ENCODE measurements at places on chromosomes 4 and X.

DNA sequence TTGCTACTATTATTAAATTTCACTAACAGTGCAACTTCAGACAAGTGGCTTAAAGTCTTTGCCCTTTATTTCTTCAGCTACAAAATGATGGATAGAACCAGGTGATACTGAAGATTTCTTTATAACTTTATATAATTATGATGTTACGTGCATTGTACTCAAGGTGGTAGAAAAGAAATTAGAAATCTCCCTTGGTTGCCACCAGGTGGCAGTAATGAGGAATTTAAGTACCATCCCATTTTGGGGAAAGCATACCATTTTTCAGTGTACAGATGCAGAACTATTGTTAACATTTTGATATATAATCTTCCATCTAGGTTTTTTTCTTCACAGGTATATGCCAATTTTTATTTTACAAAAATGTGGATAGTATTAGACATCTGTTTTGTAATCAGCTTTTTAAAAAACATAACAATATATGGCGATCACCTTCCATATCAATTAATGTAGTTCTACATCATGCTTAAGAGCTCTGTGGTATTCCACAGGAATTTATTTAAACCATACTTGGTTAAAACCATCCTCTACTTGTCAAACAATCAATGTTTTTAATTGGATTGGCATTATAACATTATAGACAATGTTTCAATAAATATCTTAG lies 37.7 kb upstream of the RAB33B start:
- H3K27ac ChIP-seq: no peak overlapping the region
- peak; percentile 9 for DNase-seq
- H3K27me3 ChIP-seq: no peaks in the 10 kb centered on the region
- peaks cover 52% of the 10 kb centered on the region for H3K36me3 ChIP-seq
- no peaks in the 10 kb centered on the region for H3K4me1 ChIP-seq
- H3K4me3 ChIP-seq: no peak overlapping the region

DNA sequence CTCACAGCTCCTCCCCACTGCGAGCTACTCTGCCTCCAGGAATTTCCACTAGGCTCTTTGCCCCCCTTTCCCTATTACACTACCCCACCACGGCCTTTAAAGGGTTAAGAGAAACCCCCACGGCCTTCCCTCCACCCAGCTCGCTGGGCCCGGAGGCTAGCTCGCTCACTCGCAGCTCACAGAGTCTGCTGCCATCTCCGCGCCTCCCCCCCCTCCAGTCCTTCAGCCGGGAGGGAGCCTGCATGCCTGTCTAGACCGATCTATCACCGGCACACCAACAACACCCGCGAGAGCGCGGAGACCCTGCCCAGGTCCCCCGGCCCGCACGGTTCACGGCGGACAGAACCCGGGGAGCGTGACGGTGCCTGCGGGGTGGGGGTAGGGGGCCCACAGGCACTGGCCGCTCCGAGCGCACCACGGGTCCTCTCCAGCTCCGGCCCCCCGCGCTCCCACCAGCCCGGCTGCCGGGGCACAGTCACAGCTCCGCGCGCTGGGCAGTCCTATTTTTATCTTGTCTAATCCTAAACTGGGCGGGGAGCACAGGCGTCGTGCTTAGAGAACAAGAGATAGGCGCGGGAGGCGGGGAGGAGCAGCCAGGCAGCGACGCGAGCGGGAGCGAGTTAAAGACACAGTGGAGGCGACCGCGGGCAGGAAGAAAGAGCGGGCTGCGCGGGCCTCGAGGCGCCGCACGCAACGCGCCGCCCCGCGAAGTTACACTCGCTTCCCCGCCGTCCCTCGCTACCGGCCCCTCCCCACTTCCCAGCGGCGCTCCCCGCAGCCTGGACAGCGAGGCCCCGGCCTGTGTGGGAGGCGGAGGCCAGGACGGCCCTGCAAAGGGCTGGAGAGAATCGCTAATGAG lies 3.5 kb downstream of the BCOR start:
- no peak for DNase-seq
- H3K4me3 ChIP-seq: peak overlapping the region; percentile 91
- H3K36me3 ChIP-seq: no peaks in the 10 kb centered on the region
- peaks cover 45% of the 10 kb centered on the region for H3K4me1 ChIP-seq

DNA sequence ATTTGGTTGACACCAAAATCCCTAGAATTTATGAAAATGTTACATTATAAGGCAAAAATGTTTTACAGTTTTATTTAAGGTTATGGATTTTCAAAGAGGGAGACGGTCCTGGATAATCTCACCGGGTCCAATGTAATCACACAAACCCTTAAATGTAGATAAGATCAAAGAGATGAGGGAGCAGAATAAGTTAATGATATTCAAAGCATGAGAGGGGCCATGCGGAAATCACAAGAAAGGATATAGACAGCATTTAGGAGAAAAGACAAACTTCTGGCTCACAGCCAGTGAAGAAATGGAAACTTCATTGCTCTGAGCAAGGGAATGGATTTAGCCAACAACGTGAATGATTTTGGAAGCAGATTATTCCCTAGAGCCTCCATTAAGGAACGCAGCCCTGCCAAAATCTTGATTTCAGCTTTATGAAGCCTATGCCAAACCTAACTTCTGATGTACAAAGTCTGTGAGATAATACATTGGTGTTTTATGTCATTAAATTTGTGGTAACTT lies 684.4 kb upstream of the GNPDA2 start:
- no peak overlapping the region for H3K4me3 ChIP-seq
- H3K4me1 ChIP-seq: no peaks in the 10 kb centered on the region
- no peaks in the 10 kb centered on the region for H3K27me3 ChIP-seq
- DNase-seq: no peak
- no peak overlapping the region for H3K27ac ChIP-seq
- no peaks in the 10 kb centered on the region for H3K36me3 ChIP-seq

GRCh38 chrX:1449823-1450149 lies 2.9 kb downstream of the ASMTL start:
- H3K4me1 ChIP-seq: peaks cover 17% of the 10 kb centered on the region
- no peak for DNase-seq
- H3K27me3 ChIP-seq: peaks cover 7% of the 10 kb centered on the region
- H3K4me3 ChIP-seq: peak overlapping the region; percentile 82
- peaks cover 51% of the 10 kb centered on the region for H3K36me3 ChIP-seq

DNA sequence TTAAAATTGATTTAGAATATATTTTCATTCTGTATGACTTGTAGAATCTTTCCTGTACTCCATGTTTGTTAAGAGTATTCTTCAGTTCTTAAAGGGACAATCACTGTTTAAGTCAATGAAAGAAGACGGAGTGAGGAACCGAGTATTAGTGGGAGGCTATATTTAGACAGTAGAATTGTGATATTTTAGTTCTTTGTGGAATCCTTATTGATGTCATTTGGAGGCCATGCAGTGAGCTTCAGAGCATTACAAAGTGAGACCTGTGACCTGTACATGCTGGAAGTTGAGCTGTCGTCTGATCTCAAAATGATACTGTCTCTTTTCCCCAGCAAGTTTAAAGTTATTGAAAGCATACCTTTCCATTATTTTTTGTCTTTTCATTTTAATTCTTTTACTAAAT lies 394.7 kb downstream of the GALNTL6 start:
- H3K4me3 ChIP-seq: no peak overlapping the region
- H3K27me3 ChIP-seq: no peaks in the 10 kb centered on the region
- H3K4me1 ChIP-seq: no peaks in the 10 kb centered on the region

DNA sequence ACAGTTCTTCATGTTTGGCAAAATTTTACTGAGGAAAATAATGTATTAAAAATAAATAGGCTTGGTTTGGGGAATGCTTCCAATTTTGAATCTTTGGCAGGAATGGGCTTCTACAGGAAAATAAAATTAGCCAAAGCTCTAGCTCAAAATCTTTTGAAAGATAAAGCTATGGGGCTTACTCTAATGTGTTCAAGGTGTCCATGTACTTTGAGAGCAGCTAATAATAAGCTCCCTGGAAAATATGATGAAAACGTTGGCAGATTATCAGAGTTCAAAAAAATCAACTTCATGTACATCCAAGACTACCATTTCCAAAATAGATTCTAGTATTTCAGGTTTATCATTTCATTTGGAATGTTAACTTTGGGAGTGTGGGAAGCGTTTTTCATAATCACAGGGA lies 158.4 kb downstream of the EMCN start:
- H3K4me1 ChIP-seq: no peaks in the 10 kb centered on the region
- no peaks in the 10 kb centered on the region for H3K36me3 ChIP-seq
- no peak overlapping the region for H3K27ac ChIP-seq

DNA sequence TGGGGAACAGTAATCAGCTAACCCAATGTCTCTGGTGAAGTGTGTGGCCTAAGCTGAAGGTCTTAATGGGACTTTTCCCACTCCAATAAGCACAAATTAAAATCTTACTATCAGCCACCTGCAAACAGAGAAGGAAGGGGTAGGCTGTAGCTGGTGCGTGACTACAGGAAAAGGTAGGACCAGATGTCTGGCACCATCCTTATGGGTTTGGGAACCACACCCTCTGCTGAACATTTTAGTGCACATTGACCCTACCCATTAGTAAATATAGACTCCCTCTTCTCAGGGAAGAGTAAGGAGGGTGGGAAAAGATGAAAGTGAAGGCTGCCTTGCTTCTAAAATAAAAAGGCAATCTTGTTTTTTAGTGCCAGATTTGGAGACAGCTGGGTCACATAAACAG lies 602.8 kb downstream of the FAT4 start:
- H3K36me3 ChIP-seq: no peaks in the 10 kb centered on the region
- H3K27me3 ChIP-seq: no peaks in the 10 kb centered on the region
- no peak overlapping the region for H3K27ac ChIP-seq
- no peak for DNase-seq

GRCh38 chr4:22510750-22511149 lies 5.1 kb downstream of the ADGRA3 start:
- peaks cover 49% of the 10 kb centered on the region for H3K4me1 ChIP-seq
- no peaks in the 10 kb centered on the region for H3K27me3 ChIP-seq
- peaks cover 14% of the 10 kb centered on the region for H3K36me3 ChIP-seq
- no peak overlapping the region for H3K27ac ChIP-seq
- DNase-seq: no peak

DNA sequence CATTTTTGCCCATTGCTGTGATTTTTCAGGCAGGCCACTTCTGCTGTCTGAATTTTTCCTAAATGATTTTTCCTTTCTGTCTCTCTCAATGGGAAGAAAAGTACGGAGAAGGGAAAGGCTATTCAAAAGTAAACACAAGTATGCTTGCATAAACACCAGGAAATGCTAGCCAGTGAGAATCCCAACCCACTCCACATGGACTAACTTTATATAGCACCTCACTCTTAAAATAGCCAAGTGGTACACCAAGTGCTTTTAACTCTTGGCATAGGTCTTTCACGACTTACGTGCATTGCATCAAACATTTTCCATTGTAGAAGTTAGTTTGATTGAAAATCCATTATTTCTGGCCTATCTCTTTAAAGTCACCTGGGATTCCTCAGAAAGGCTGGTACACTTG lies 178.9 kb upstream of the SPANXN1 start:
- no peaks in the 10 kb centered on the region for H3K27me3 ChIP-seq
- no peaks in the 10 kb centered on the region for H3K36me3 ChIP-seq
- no peak for DNase-seq
- H3K27ac ChIP-seq: no peak overlapping the region
- H3K4me3 ChIP-seq: no peak overlapping the region

DNA sequence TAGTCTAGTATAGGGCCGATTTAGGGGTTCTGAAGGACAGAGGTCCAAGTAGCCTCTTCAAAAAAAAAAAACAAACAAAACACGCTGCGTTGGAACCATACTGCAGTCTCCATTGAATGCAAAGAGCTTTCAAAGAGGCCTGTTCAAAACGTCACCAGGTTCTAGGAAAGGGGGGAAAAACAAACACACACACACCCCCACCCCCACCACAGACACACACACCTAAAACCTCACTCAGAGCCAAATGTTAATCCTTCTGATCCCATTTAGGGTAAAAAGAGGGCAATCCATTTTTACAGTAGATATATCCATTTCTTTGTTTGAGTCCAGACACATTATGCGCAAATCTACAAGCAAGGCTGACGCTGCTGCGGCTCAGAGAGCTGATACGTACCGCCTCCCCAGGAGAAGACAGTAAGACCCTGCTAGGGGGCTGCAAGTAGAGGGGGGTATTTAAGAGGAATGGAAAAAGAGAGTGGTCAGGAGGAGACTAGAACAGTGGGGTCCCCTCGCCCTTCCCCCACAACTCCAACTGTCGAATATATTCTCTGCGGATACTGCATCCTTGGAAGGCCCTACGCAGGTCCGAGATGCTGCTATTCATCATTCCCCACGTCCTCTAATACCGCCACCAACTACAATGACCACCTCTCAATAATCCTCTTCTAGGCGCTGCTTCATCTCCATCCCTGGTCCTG lies 1.3 kb downstream of the NKRF start:
- no peak for DNase-seq
- H3K4me3 ChIP-seq: peak overlapping the region; percentile 98
- peaks cover 3% of the 10 kb centered on the region for H3K36me3 ChIP-seq
- peaks cover 19% of the 10 kb centered on the region for H3K4me1 ChIP-seq

GRCh38 chr4:99405433-99406115 lies 29.6 kb downstream of the ADH7 start:
- no peak overlapping the region for H3K4me3 ChIP-seq
- H3K36me3 ChIP-seq: no peaks in the 10 kb centered on the region
- peak; percentile 75 for DNase-seq
- no peak overlapping the region for H3K27ac ChIP-seq

- H3K4me3 ChIP-seq: peak overlapping the region; percentile 93
- H3K4me1 ChIP-seq: peaks cover 23% of the 10 kb centered on the region
- peaks cover 16% of the 10 kb centered on the region for H3K36me3 ChIP-seq
- H3K27ac ChIP-seq: peak overlapping the region; percentile 99
Measured at GRCh38 chr4:110411574-110412011, 64.4 kb upstream of the ENPEP start.

DNA sequence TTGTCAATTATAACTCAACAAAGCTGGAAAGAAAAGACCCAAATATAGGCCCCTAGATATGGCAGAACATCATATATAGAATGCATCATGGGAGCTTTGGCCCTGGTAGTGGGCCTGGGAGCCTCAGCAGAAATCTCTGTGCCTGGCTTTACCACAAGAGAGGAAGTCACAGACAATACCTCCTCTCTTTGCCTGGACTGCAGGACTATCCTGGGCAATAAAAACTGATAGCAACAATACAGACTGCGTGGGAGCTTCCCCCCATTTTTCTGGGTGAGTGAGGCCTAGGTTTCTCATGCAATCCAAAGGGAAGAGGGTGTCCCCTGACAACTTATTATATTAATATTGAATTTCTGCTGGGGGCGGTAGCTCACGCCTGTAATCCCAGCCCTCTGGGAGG lies 64.0 kb upstream of the NFKB1 start:
- H3K27ac ChIP-seq: no peak overlapping the region
- H3K27me3 ChIP-seq: no peaks in the 10 kb centered on the region
- DNase-seq: no peak
- H3K4me3 ChIP-seq: no peak overlapping the region
- H3K4me1 ChIP-seq: peaks cover 5% of the 10 kb centered on the region
- peaks cover 4% of the 10 kb centered on the region for H3K36me3 ChIP-seq
